ENCODE measurements at places on chromosomes 1 and 21.

DNA sequence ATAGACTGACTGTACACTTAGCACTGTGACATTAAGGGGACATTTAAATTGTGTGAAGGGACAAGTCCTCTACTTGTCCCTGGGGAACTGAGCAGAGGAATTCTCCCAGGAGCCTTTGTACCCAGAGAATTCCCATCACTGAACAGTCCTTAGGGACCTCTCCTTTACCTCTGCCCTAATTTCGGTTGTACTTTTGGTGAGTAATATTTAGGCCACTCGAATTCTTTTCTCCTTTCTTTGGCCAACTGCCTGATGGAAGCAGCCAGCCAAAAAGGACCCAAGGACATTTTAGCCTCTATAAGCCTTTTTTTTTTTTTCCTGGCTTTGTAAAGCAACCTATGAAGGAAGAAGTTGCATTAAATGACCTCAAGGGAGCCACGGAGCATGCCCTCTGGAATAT is 71.5 kb downstream of the NR5A2 start:
- DNase-seq: no peak

GRCh38 chr1:31831397-31832378 is 15.9 kb upstream of the SPOCD1 start:
- DNase-seq: no peak

- DNase-seq: no peak
Measured at GRCh38 chr1:220251272-220251671, 21.0 kb downstream of the RAB3GAP2 start.

DNA sequence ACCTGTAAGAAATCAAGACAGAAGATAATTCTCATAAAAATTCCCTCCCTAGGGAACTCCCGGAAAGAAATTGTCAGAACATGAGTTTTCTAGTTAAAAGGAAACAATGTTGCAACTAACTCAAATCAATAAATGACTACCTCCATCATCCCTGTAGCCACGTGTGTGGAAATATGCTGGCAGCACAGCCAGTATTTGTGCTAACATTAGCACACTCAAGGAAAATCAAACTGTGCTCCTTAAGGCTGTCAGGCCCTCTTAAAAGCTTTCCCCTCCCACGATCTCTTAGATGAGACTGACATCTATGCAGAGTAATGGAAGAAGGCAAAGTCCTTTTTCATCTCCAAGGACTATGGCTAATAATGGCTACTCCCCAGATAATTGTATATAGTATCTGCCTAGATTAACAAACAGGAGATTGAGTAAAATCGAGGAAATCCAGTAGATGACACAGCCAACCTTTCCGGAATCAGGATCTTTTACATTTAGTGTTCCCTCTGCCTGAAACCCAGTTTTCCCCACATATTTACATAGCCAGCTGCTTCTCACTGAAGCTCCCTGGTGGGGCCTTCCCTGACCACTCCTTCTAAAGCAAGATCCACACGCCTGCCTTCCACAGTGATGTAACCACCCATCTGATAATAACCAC is 50.9 kb upstream of the NR5A2 start:
- no peak for DNase-seq

DNA sequence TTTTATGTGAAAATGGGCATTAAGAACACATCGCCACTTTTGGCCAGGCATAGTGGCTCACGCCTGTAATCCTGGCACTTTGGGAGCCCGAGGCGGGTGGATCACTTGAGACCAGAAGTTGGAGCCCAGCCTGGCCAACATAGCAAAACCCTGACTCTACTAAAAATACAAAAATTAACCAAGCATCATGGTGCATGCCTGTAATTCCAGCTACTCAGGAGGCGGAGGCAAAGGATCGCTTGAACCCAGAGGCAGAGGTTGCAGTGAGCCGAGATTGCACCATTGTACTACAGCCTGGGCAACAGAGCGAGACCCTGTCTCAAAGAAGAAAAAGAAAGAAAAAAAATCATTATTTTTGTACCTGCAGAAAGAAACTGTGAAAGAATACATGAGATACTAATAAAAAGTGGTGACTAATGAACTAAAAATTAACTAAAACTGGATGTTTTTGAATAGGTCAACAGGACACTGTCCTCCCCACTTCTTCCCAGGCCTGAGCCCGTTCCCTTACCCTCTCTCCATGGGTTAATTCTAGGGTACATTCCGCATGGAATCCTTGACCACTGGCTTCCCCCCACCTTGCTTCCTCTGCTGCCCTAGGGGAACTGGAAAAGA is 8.3 kb upstream of the TINAGL1 start:
- no peak for DNase-seq

DNA sequence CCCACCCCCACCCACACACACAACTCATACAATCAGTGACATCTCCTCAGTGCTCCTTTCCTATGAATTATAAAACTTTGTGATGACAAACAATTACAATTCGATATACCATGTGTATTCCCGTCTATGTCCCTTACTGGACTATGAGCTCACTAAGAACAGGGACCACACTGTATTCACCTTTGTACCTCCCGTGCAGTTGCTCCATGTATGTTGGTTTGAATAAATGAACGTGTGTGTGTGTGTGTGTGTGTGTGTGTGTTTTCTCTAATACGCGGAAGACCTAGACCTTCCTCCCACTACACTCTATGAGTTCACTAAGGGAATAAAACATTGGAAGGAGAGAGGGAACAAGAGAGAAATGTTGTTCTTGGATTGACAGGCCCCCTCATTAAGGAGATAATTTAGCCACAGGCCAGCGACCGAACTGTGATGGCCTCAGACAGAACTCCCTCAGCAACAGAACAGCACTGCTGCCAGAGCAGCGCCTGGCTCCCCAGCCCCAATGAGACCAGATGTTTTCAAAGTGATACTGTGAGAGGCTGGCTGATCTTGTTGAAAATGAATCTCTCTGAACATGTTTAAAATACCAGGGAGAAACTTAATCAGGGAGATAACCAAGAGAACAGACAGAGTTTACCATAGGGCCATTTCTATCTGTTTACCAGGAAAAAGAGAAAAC is 21.7 kb downstream of the BCAR3 start:
- no peak for DNase-seq

DNA sequence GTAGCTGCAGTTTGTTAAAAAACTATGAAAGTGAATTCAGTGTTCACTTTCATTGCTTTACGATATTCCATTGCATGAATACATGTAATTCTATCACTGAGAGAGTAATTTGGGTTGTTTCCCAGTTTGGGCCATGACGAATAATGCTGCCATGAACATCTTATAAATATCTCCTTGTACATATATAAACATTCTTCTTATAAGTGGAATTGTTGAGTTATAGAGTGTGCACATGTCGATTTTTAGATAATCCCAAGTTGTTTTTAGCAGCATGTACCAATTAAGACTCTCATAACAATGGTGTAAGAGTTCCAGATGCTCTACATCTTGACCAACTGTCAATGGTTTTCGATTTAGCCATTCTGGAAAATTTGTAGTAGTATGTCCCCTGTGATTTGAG is 40.9 kb downstream of the ALG6 start:
- no peak for DNase-seq

GRCh38 chr1:28966617-28967016 is 52.2 kb downstream of the EPB41 start:
- DNase-seq: no peak

GRCh38 chr1:219391297-219391696 is 217.6 kb downstream of the LYPLAL1 start:
- DNase-seq: no peak

- DNase-seq: no peak
Measured at GRCh38 chr1:193549081-193549480, 362.7 kb upstream of the B3GALT2 start.

Data from activated CD8-positive, alpha-beta memory T cell treated with anti-CD3 and anti-CD28 coated beads for 1 hour (primary cell).